ENCODE measurements at places on chromosomes 16 and 17.

DNA sequence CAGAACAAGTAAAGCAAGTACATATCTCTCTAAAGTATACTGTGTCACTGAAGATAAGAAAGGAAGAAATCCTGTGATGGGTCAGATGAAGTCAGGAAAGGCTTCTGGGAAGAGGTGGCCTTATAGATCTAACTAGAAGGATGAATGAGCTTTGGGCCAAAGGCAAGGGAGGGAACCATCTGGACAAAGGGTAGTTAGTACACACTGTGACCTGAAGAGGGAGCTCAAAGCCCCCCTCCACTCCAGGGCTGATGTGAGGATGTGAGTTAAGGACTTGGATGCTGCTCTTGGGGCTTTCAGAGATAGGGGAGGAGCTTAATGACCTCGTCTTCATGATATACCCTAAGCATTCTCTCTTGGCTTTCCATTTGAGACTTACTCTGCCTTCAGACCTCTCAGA lies 185.3 kb upstream of the CACNG3 start:
- no peak for DNase-seq

DNA sequence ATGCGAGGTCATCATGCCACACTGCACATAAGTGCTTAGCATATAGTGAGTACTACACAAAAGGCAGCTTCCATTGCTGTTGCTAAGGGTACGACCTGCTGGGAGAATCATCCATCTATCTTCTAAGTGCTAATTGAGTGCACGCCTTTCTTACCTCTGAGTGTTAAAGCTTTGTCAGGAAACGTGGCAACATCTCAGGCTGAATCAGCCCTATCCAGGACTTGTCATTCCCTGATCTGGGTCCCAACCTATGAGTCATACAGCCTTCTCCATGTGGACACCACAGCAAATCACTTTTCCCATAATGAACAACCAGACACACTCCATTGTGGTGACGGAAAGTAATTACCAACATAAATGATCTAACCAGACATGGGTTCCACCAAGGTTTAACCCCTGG lies 201.1 kb upstream of the MAF start:
- DNase-seq = no peak

DNA sequence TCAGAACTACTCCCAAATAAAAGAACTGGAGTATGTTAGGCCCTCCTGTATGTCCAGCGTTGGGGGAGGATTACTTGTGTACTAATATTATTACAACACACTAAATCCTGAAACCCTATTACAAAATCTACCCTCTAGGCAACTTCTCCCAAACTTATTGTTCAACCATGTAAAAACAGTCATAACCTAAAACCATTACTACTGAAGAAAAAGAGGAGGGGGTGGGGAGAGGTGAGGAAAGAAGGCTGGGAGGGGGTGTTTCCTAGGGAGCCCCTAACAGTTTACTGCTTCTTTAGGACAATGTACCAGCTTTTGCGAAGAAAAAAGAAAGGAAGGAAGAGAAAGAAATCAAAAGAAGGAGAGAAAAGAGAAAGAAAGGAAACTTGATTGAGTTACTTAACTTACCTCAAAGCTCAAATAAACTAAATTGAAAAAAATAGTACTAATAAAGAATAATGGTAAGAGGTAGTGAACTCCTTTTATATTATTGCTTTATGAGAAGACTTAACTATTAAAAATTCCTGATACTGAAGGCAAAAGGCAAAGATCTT lies 2.3 kb downstream of the SALL1 start:
- DNase-seq = no peak

GRCh38 chr17:3559270-3559645 lies 1.6 kb upstream of the TRPV3 start:
- no peak for DNase-seq

DNA sequence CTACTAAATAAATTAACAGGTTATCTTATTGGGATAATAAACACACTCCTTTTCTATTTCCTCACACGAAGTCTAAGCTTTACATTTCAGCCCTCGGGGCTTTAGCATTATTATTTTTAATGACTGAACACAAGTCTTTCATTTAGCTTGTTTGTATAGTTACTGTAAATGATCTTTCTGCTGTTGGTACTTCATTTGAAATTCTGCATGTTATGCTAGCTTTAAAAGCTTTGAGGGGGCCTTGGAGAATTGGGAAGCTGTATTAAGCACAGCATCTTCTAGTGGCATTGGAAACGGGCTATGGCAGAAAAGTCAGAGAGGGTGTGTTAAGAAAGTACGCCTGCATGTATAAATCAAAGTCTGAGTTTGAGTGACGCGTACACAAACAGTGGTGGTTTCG lies 243.7 kb downstream of the FTO start:
- no peak for DNase-seq

- no peak for DNase-seq
Measured at GRCh38 chr16:67844497-67844896, 2.2 kb upstream of the NUTF2 start.

GRCh38 chr17:8032442-8032841 lies 6.4 kb upstream of the ALOX15B start:
- no peak for DNase-seq

DNA sequence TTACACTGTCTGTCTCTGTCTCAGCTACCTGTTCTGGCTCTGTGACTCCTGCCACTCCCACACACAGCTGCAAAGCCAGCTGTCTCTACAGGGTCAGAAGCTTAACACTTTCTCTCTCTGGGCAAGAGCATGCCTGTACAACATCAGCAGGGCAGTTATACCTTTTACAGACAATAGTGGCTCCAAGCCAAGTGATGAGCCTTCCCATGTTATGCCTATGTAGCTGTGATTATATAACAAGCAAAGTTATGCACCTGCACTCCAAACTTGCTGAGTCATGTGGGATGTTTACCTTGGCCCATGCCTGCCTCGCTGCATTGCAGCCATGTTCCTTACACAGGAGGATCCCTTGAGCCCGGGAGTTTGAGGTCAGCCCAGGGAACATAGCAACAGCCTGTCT lies 31.8 kb upstream of the APPBP2 start:
- no peak for DNase-seq

GRCh38 chr17:21174713-21175112 lies 39.2 kb downstream of the TMEM11 start:
- no peak for DNase-seq

DNA sequence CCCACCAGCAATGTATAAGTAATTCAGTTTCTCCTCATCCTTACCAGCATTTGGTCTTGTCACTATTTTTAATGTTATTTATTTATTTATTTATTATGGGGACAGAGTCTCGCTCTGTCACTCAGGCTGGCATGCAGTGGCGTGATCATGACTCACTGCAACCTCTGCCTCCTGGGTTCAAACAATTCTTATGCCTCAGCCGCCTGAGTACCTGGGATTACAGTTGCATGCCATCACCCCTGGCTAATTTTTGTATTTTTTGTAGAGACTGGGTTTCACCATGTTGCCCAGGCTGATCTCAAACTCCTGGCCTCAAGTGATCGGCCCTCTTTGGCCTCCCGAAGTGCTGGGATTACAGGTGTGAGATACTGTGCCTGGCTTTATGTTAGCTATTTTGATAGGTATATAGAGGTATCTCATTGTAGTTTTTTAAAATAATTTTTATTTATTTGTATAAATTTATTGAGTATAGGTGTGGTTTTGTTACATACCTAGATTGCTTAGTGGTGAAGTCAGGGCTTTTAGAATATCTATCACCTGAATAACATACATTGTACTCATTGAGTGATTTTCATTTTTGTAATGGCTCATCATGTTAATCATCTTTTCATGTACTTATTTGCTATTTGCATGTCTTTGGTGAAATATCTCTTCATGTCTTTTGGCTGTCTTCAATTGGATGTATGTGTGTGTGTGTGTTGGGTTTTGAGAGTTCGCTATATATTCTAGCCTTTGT lies 53.3 kb downstream of the TANC2 start:
- no peak for DNase-seq

DNA sequence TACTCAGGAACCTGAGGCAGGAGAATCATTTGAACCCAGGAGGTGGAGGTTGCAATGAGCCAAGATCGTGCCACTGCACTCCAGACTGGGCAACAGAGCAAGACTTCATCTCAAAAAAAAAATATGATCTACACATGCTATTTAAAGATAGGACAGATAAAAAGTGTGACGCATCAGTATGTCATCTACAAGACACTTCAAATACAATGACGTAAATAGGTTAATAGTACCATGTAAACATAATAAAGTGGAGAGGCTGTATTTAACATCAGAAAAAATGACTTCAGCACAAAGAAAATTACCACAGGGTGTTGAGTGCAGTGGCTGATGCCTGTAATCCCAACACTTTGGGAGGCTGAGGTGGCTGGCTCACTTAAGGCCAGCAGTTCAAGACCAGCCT lies 20.2 kb downstream of the ZNF778 start:
- DNase-seq = no peak

DNA sequence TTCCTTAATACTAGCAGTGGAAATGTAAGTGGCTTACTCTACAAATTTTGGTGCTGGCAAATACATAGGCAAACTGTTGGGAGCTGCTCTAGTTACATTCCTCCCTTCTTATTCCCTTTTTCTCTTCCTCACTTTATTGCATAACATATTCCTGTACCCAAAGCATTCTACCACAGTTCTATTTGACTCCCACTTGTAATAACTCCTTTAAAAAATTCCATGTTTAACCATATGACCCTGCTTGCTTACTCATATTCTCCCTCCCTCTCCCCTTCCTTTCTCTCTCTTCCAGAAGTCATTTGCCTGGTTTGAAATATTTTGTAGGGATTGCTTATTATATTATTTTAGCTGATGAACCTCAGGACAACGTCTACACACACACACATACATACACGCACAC lies 22.7 kb downstream of the NQO1 start:
- DNase-seq = no peak

DNA sequence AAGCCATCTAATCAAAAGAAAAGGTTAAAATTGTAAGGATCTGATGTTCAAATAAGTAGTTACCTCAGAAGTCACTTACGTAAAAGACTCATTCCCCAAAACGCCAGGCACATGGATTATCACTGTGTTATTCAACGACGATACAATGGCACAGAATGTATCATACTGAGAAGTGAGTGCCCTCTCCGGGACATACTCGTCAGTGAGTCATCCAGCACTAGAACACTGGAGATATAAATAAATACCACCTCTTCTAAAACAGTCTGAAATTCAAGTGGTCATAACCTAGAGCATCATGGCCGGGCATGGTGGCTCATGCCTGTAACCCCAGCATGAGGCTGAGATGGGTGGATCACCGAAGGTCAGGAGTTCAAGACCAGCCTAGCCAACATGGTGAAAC lies 24.9 kb downstream of the USP31 start:
- DNase-seq = no peak

DNA sequence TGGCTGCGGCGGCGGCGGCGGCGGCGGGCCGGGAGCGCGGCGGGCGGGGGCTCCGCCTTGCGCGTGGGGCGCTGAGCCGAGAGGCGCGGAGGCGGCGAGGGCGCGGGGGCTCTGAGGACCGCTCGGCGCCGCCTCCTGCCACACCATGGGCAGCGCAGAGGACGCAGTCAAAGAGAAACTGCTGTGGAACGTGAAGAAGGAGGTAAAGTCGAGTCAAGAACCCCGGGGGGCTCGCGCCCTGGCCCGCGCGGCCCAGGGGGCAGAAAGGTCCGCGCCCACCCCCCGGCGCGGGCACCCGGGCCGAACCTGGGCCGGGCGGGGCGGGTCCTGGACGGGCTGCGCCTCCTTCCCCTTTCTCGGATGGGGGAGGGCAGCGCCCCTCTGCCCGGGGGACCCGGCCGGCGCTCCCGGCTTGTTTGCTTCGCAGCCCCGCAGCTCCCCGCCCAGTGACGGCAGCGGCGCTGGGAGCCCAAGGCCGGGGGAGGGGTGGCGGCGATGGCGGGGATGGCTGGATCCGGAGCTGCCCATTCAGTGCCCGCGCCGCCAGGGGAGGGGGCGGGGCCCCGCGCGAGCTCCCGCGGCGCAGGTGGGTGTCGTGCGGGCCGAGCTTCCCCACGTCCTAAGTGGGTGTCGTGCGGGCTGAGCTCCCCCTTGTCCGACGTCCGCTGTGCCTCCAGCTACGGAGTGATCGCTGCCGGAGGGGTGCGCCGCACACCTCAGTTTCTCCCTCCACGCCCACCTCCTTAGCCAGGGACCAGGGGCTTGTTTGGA lies 428 bp downstream of the SGSM2 start:
- no peak for DNase-seq

DNA sequence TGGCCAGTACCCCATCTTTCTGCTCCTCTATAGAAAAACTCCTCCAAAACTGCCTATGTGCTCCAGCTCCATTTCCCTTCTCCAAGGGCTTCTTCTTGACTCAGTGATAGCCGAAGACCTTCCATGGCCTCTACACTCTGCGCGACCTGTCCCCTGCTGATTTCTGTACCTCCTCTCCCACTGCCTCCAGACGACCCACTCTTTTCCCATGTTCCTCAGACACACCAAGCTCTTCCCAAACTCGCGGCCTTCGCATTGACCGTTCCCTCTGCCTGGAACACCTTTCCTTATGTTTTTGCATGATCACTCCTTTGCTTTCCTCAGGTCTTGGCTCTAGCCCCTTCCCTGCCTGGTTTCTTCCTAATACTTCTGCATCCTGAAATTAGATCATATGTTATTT lies 255.6 kb upstream of the SDK2 start:
- no peak for DNase-seq

DNA sequence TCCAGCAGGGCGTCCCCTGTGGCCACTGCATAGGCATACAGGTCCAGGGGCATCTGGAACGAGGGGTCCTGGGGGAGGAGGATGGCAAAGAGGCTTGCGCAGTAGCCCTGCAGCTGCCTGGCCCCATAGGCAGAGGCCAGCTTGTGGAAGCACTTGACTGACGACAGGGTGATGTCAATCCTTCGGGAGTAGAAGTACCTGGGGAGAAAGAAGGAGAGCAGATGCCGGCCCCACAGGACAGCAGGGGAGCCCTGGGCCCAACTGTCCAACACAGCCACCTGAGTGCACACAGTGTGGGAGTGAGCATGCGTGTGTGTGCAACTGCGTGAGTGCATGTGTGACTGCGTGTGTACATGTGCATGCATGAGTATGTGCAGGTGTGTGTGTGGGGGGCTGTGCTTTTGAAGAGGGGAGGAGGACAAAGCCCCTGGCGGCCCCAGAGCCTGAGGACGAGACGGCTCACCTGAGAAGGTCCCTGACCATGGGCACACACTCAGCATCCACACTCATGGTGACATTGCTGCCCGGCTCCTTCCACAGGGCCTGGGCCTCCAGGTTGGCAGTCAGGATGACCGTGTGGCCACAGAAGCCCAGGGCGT lies 7.1 kb downstream of the LGALS3BP start:
- DNase-seq = no peak

GRCh38 chr17:13581925-13582324 lies 19.8 kb downstream of the HS3ST3A1 start:
- no peak for DNase-seq

DNA sequence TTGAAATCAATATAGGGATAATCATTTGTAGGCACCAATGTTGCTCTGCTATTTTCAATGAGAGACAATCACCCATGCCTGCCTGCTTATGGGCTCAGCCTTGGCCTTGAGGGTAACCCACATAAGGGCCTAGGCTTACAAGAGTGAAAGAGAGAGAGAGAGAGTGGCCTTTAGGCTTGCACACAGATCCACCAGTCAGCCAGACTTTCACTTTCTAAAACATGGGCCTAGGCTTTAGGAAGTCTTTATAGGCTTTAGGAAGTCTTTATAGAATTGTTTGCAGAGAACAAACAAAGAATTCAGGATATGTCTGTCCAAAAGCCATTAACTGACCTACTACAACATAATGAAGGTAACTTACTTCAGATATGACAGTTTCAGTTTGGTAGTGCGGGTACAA lies 3.4 kb downstream of the ABCA9 start:
- DNase-seq = no peak

GRCh38 chr17:51435171-51435552 lies 174.8 kb downstream of the UTP18 start:
- no peak for DNase-seq
